SW 1271 (cell line): ENCODE measurements at places on chromosomes 6 and 20.

GRCh38 chr6:152463164-152463563 is 174.0 kb downstream of the SYNE1 start:
- DNase-seq, result no peak

GRCh38 chr6:52138284-52138683 is 47.9 kb upstream of the IL17A start:
- DNase-seq, result no peak

DNA sequence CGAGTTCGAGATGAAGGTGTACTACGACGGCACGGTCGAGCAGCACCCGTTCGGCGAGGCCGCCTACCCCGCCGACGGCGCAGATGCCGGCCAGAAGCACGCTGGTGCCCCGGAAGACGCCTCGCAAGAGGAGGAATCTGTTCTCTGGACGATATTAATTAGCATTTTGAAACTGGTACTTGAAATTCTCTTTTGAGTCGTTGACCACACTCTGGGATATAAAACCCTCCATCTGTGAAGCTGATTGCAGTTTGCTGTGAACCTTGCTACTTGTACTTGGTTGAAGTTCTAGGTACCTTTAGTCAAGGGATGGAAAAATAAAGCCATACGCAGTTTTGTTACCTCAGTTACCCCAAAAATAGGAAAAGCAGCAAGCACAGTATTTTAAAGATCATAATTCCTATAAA is 917 bp downstream of the C6orf120 start:
- no peak for DNase-seq

DNA sequence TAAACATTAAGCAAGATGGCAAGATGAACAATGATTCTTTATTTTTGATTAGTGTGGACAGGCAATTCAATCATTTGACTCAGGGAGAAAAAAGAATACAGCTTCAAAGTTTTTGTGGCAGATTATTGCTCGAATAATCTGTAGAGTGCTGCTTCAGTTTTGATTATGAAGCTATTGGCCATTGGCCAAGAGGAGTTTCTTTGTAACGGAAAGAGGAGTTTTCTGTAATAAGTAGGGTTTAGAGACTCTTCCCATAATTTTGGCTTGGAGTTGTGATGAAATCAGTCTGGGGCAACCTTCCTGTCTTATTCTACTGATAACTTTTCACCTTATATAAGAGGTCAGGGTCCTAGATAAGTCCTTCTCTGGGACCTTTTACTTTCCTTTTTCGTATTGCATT is 256.7 kb upstream of the RAB32 start:
- DNase-seq, result no peak

GRCh38 chr6:50112981-50113857 is 63.5 kb upstream of the DEFB112 start:
- DNase-seq, result no peak

DNA sequence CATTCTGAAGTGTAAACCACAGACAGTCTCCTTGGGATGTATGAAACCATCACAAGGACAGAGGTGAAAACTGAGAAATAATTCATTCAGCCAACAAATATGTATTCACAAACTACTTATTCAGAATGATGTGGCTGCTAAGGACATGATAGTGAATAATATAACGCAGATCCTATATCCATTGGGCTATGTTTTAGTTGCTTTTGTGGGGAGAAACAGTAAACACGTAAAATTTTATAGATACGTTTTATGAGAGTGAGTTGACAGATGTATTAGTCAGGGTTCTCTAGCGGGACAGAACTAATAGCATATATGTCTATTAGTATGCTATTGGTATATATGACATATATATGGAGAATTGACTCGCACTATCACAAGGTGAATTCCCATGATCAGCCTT is 402.5 kb downstream of the RFPL4B start:
- no peak for DNase-seq

DNA sequence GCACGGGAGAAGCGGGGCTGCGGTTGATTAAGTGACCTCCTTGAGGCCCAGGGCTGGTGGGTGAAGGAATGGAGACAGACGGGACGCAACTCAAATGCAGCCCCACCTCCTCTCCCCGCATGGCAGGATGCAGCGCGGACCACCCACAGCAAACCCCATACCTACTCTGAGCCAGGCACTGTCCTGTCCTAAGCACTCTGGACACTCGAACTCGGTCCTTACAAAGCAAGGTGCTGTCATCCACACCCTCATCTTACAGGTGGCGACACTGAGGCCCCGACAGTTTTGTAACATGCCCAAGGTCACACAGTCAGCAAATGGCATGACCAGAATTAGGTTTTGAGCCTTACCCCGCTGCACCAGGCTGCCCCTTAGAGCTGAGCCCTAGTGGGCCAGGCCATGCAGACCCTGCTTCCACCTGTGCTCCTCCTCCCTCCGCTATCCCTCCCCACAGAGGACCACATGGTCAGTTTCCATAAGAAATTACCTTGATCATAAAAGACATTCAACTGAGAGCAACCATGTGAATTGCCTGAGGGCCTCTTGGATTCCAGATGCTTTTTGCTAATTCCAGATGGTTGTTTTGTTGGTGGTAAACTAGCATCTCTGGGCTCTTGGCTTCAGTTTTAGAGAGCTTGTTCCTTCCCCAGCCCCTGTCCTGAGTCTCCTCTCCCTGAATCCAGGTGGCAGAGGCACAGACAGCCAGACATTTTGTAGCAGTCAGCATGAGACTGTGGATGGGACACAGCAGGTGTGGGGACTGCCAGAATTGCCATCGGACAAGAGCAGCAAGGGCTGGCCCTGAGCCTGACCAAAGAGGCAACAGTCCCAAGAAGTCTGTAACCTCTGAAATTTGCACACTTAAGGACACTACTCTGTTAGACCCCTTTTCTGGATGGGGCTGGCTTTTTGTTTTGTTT is 171.9 kb upstream of the PMEPA1 start:
- no peak for DNase-seq

GRCh38 chr6:107877968-107878367 is 53.9 kb upstream of the SCML4 start:
- DNase-seq, result no peak

DNA sequence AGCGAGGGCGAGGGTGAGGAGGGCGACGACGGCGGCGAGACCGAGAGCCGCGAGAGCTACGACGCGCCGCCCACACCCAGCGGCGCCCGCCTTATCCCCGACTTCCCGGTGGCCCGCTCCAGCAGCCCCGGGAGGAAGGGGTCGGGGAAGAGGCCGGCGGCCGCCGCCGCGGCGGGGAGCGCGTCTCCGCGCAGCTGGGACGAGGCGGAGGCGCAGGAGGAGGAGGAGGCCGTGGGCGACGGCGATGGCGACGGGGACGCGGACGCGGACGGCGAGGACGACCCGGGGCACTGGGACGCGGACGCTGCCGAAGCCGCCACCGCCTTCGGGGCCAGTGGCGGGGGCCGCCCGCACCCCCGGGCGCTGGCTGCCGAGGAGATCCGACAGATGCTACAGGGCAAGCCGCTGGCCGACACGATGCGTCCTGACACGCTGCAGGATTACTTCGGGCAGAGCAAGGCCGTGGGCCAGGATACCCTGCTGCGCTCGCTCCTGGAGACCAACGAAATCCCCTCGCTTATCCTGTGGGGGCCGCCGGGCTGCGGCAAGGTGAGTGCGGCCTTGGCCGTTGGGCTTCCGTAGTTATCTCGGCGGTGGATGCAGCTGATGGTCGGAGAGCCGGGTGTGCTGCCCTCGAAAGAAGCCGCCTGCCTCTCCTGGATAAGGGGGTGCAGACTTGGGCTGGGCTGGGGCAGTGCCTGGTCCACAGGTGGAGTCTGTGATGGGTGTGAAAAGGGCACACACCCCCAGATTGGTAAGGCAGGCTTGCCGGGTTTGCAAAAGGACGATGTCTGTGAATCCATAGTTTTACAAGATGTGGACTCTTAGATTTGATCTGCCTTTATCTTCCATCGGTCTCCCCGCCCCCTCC is 938 bp downstream of the WRNIP1 start:
- peak; percentile 37 for DNase-seq

DNA sequence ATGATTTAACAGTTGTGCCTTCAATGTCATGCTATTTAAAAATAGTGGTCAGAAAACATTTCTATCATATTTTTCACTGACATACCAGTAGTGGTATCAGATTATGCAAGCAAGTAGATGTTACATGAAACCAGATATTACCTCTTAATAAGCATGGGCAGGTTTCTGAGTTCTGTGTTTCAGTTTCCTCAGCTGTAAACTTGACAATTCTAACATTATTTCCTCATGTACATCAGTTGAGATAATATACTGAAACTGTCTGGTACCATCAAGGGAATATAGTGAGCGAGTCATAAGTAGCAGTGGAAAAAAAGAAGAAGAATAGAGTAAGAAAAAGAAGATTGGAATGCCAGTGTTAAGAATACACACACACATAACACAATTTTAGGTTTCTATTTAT is 477.9 kb upstream of the MANEA start:
- no peak for DNase-seq

- DNase-seq, result no peak
Observed at GRCh38 chr6:16523606-16524379, 237.5 kb downstream of the ATXN1 start.

GRCh38 chr6:158848490-158848895 is 29.3 kb upstream of the EZR start:
- DNase-seq, result no peak

DNA sequence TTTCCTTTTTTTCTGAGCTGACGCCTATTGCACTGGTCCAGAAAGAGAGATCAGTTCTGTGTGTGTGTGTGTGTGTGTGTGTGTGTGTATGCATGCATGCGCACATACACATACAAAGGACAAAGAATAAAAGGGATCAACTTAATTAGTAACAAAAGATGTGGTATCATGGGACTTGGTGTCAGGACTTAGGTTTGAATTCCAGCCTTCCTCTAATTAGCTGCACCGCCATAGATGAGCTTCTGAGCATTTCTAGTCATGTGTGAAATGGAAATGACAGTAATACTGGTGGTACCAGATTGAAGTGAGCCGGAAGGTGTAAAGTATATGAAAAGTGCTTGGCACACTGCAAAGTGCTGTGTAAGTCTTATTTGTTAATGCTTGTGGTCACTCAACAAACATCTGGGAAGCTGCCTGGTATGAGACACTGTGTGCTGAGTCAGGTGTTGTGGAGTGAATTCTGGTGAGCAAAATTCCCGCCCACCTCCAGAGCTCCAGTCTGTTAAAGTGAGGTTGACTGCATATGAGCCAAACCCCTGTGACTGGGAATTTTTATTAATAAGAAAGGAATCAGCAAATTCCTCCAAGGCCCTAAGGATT is 12.4 kb downstream of the DAAM2 start:
- DNase-seq, result no peak

DNA sequence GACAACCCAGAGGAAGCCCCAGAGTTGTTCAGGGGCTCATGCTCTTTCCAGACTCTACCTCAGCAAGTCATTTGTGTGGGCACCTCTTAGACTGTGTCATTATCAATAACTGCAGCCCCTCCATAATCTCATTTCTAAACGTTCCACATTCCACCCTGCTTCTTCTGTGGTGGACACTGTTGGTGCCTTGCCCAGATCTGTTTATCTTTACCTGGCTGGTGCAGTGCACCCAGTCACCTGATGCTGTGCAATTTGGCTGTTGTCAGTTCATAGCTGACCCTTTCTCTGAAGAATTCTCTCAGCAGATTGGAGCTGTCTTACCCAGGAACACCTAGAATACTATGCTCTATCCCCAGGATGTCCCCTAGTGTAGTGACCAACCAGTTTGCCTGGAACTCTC is 80.0 kb downstream of the ATRN start:
- no peak for DNase-seq

- DNase-seq, result no peak
Observed at GRCh38 chr20:32541323-32542258, 43.5 kb downstream of the NOL4L start.

- DNase-seq, result no peak
Observed at GRCh38 chr6:132153221-132153898, 202.2 kb upstream of the CCN2 start.

GRCh38 chr20:6169251-6169650 is 46.4 kb upstream of the FERMT1 start:
- peak; percentile 10 for DNase-seq

- no peak for DNase-seq
Observed at GRCh38 chr20:18513208-18513607, 5.5 kb downstream of the SEC23B start.

DNA sequence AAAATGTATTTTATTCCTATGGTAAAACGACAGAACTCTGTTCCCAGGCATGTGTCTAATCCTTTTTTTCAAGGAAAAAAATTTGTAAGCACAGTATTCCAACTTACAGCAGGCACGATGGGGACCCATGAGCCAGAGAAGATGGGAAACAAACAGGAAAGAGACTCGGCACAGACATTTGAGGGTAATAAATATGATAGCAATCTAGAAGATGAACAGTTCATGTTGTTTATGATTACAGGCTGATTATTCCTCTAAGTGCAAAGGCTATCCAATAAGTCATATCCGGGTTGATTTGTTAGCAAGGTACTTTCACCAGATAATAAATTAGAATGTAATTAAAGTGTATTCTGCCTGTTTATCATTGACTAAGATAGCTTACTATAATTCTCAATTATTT is 43.2 kb downstream of the PDSS2 start:
- DNase-seq, result no peak

DNA sequence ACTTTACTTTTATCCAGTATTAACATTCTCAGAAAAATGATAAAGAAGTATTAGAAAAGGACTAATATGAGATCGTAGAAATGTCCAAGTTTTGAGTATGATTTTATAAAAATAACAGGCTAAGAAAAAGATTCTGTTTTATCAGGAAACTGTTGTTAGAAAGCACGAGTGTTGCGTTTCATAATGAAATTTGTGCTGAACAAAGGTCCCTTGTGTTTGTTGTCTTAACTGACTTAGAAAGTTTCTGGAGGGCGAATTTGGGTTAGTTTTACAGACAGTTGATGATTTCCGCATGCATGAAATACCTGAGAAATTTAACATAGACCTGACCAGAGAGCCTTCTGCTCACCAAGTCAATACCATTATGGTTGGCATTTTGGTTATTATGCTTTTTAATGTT is 136.0 kb downstream of the FNDC1 start:
- no peak for DNase-seq

DNA sequence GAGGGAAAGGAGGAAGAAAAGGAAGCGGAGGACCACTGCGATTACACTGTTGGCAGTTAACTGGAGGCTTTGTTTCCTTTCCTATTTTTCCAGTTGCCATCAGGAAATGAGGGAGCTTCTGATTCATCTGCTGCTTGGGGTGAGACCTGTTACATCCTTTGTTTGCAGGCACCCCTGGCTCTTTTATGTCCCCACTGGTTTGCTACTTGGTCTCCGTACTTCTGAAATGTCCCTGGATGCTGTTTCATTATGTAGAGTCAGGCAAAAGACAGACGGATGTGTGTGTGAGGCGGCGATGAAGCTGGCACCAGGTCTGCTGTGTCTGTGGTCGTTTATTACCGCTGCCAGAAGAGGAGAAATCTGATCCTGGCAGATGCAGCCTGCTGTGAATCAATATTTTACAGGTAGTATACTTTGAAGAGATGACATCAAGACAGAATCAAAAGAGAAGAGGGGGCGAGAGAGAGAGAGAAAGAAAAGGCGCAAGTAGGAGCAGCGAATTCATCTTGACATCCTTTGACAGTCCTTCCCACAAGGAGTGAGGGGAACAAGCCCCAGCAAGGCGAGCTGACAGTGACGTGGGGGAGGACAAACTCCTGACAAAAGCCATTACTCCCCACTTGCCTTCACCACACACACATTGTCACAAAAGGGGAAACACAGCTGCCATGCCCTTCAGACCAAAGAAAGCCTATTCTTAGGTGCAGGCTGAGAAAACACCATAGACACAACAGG is 145.9 kb upstream of the FBXL4 start:
- no peak for DNase-seq

- DNase-seq, result no peak
Observed at GRCh38 chr20:54820392-54820791, 345.0 kb downstream of the DOK5 start.
